ENCODE measurements at places on chromosomes 7 and 10.

DNA sequence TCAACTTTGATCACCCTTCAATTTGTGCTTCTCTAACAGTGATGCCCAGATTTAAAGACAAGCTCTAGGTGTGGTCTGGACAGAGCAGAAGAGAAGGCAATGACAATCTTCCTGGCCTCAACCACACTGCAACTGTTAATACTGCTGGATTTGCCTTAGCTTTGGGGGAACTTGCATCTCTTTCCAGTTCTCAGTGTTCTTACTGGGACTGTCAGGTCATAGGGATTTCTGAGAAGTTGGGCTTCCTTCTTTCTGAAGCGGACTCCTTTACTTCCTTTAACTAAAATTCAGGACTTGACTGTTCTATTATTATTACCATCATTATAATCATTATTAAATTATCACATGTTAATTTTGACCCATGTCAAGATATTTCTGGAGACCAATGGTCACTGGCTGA lies 80.8 kb downstream of the OSBPL3 start:
- no peak for DNase-seq

DNA sequence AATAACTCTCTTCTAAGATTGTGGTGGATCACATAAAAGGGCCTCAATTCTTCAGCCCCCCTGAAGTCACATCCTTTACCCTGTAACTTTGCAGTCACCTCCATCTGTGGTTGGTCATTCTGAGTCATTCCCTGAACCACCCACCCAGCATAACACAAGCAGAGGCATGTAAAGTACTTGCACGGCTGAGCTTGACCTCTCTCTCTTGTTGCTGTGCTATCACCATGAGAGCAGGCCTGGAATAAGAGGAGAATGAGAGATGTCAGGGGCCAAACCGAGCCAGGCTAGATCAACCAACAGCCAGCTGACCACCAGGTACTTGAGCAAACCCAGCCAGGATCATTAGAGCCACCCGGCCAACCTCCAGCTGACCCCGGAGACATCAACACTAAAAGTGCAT lies 13.5 kb upstream of the STK17A start:
- no peak for DNase-seq

GRCh38 chr10:24209432-24209771 lies 464 bp downstream of the KIAA1217 start:
- DNase-seq = no peak

GRCh38 chr10:12633776-12634620 lies 284.7 kb downstream of the CAMK1D start:
- no peak for DNase-seq

- DNase-seq = no peak
These were observed 24.3 kb downstream of the NUP42 start for GRCh38 chr7:23205909-23206767.

Measured in NCI-H187 treated with DMSO at 0.1 percent for 48 hours (cell line).